ENCODE measurements at places on chromosomes 4 and X.

- no peaks in the 10 kb centered on the region for H3K36me3 ChIP-seq
- DNase-seq = no peak
- H3K4me3 ChIP-seq = no peak overlapping the region
- H3K27ac ChIP-seq = no peak overlapping the region
- no peaks in the 10 kb centered on the region for H3K4me1 ChIP-seq
Observed at GRCh38 chr4:119585771-119586170, 42.8 kb downstream of the PDE5A start.

- DNase-seq = no peak
- peak overlapping the region; percentile 96 for H3K27ac ChIP-seq
- H3K4me3 ChIP-seq = no peak overlapping the region
- H3K4me1 ChIP-seq = peaks cover 22% of the 10 kb centered on the region
- H3K27me3 ChIP-seq = no peaks in the 10 kb centered on the region
- no peaks in the 10 kb centered on the region for H3K36me3 ChIP-seq
Observed at GRCh38 chrX:73916931-73917667, 354.1 kb downstream of the CHIC1 start.

DNA sequence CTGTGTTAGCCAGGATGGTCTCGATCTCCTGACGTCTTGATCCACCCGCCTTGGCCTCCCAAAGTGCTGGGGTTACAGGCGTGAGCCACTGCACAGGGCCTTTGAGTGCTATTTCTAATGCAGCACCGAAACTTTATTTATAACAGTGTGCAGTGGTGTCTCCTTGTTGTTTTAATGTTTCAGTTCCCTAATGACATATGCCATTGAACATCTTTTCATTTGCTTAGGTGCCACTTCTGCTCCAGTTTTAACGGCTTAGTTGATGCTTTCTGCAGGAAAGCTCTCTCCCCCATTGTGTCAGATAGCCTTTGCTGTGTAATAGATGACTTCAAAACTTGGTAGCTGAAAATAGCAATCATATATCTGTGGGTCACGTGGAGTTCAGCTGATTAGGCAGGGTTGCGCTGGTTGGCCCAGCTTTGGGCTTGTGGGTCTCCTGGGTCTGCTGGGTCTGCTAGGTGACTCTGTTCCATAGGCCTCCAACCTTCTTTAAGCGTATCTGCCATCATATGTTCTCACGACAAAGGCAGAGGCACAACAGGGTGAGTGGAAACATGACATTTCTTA lies 76.4 kb upstream of the SHISA3 start:
- H3K4me1 ChIP-seq = no peaks in the 10 kb centered on the region
- H3K4me3 ChIP-seq = no peak overlapping the region
- H3K27me3 ChIP-seq = no peaks in the 10 kb centered on the region
- no peak for DNase-seq
- no peaks in the 10 kb centered on the region for H3K36me3 ChIP-seq

GRCh38 chr4:111776561-111776960 lies 368.7 kb upstream of the FAM241A start:
- H3K4me1 ChIP-seq = peaks cover 5% of the 10 kb centered on the region
- no peaks in the 10 kb centered on the region for H3K27me3 ChIP-seq
- no peak overlapping the region for H3K4me3 ChIP-seq
- no peak overlapping the region for H3K27ac ChIP-seq

- no peak for DNase-seq
- no peak overlapping the region for H3K4me3 ChIP-seq
- no peaks in the 10 kb centered on the region for H3K4me1 ChIP-seq
- no peaks in the 10 kb centered on the region for H3K36me3 ChIP-seq
- H3K27me3 ChIP-seq = no peaks in the 10 kb centered on the region
Observed at GRCh38 chrX:29940750-29941149, 274.6 kb upstream of the MAGEB2 start.

GRCh38 chr4:55173580-55173979 lies 48.2 kb upstream of the KDR start:
- H3K4me3 ChIP-seq = no peak overlapping the region
- DNase-seq = no peak
- peaks cover 32% of the 10 kb centered on the region for H3K4me1 ChIP-seq

- peaks cover 10% of the 10 kb centered on the region for H3K4me1 ChIP-seq
- no peak overlapping the region for H3K27ac ChIP-seq
- H3K27me3 ChIP-seq = no peaks in the 10 kb centered on the region
- H3K4me3 ChIP-seq = no peak overlapping the region
- DNase-seq = no peak
Observed at GRCh38 chrX:13013363-13014110, 30.9 kb downstream of the FAM9C start.

GRCh38 chr4:108685036-108685686 lies 34.8 kb downstream of the OSTC start:
- no peak overlapping the region for H3K4me3 ChIP-seq
- DNase-seq = no peak
- H3K4me1 ChIP-seq = no peaks in the 10 kb centered on the region
- no peak overlapping the region for H3K27ac ChIP-seq
- no peaks in the 10 kb centered on the region for H3K36me3 ChIP-seq
- no peaks in the 10 kb centered on the region for H3K27me3 ChIP-seq

DNA sequence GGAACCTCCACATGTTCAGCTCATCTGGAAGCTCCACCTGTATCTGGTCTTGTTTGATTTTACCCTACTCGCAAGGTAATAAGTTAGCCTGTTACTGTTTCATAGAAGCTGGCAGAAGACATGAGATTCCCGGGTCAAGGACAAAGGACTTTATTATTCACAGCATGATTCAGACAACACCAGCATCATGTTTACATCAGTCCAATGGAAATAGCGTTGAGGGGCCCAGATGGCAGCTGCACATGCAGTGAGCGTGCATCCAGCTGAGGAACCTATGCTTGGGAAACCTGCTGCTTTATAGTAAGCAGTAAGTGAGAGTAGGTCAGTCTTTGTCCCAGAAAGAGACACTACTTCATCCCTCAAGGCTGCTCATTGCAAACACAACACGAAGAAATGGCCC lies 19.8 kb downstream of the TSPAN5 start:
- no peaks in the 10 kb centered on the region for H3K36me3 ChIP-seq
- H3K4me3 ChIP-seq = no peak overlapping the region
- no peak for DNase-seq
- H3K27ac ChIP-seq = no peak overlapping the region

GRCh38 chrX:24110069-24110468 lies 39.5 kb upstream of the ZFX start:
- H3K27ac ChIP-seq = no peak overlapping the region
- no peaks in the 10 kb centered on the region for H3K4me1 ChIP-seq
- no peaks in the 10 kb centered on the region for H3K27me3 ChIP-seq
- H3K36me3 ChIP-seq = no peaks in the 10 kb centered on the region
- no peak overlapping the region for H3K4me3 ChIP-seq

GRCh38 chrX:19225909-19226308 lies 103.6 kb upstream of the ADGRG2 start:
- no peak for DNase-seq
- no peak overlapping the region for H3K27ac ChIP-seq
- no peaks in the 10 kb centered on the region for H3K4me1 ChIP-seq
- H3K36me3 ChIP-seq = no peaks in the 10 kb centered on the region
- no peak overlapping the region for H3K4me3 ChIP-seq
- H3K27me3 ChIP-seq = no peaks in the 10 kb centered on the region

GRCh38 chrX:23035493-23035892 lies 35.7 kb downstream of the DDX53 start:
- DNase-seq = no peak
- H3K27me3 ChIP-seq = no peaks in the 10 kb centered on the region
- no peaks in the 10 kb centered on the region for H3K4me1 ChIP-seq
- H3K27ac ChIP-seq = no peak overlapping the region
- H3K4me3 ChIP-seq = no peak overlapping the region

- no peaks in the 10 kb centered on the region for H3K27me3 ChIP-seq
- H3K4me3 ChIP-seq = no peak overlapping the region
- H3K36me3 ChIP-seq = peaks cover 17% of the 10 kb centered on the region
- peaks cover 15% of the 10 kb centered on the region for H3K4me1 ChIP-seq
Observed at GRCh38 chr4:74320559-74321118, 12.4 kb downstream of the EPGN start.

- H3K36me3 ChIP-seq = no peaks in the 10 kb centered on the region
- H3K4me3 ChIP-seq = no peak overlapping the region
- DNase-seq = no peak
- no peak overlapping the region for H3K27ac ChIP-seq
- H3K27me3 ChIP-seq = no peaks in the 10 kb centered on the region
Observed at GRCh38 chrX:79412166-79412565, 45.0 kb upstream of the ITM2A start.

All from RWPE2 (cell line).